Muscle of leg (tissue), 16 donors: ENCODE measurements at places on chromosomes 3 and 15. TPM values are rescaled to one million over a fixed set of nuclear protein-coding genes. Genes with fewer than 3 reads are reported as not detected.

ADAM10 gene
- 62.2 TPM for total RNA-seq

SMAD6 gene
- total RNA-seq: 5.4 TPM

KCNAB1 gene
- 4.3 TPM for total RNA-seq

TP63 gene
- total RNA-seq: 7.0 TPM

GRCh38 chr3:136954251-136954650 is 3.5 kb upstream of the IL20RB start:
- H3K36me3 ChIP-seq: peaks cover 2% of the 10 kb centered on the region
- no peak overlapping the region for H3K4me3 ChIP-seq
- H3K4me1 ChIP-seq: no peaks in the 10 kb centered on the region
- no peak overlapping the region for H3K27ac ChIP-seq

DNA sequence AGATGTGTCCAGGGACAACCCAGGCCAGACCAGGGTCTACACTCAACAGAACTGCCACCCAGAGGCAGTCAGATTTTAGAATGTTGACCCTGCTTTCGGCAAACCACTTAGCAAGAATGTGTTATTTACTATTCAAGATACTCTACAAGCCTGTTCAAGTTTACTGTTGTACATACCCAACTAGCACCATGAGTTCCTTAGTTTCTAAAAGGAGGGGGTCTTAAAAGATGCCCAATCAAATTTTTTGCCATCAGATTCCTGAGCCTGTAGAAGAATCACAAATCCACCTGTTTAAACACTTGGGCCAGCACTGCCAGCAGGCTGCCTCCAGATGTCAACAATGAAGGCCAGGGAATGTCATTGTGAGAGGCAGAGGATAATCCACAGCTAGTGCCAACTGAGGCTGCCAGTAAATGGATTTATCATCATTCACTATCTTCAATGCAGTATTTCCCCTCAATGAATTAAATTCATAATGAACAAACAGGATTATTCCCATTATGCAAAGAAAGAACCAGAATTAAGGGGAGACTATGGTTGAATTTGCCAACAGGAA is 43.5 kb upstream of the SNRPA1 start:
- H3K27ac ChIP-seq: no peak overlapping the region
- H3K36me3 ChIP-seq: no peaks in the 10 kb centered on the region
- no peak overlapping the region for H3K4me3 ChIP-seq
- H3K4me1 ChIP-seq: no peaks in the 10 kb centered on the region

- DNase-seq: no peak
- H3K4me3 ChIP-seq: no peak overlapping the region
- no peak overlapping the region for H3K27ac ChIP-seq
- peaks cover 6% of the 10 kb centered on the region for H3K36me3 ChIP-seq
These were observed 45.9 kb downstream of the SUMF1 start for GRCh38 chr3:4421121-4421520.

DNA sequence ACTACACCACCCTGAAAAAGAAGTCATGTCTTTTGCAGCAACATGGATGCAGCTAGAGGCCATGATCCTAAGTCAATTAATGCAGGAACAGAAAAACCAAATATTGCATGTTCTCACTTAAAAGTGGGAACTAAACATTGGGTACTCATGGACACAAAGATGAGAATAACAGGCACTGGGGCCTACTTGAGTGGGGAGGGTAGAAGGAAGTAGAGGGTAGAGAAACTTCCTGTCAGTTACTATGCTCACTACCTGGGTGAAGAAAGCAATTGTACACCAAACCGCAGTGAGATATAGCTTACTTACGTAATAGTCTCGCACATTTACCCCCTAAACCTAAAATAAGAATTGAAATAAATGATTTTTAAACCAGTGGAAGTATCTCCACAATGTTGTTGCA is 480.5 kb upstream of the ARRDC4 start:
- no peaks in the 10 kb centered on the region for H3K27me3 ChIP-seq
- no peak for DNase-seq
- H3K27ac ChIP-seq: no peak overlapping the region
- H3K4me3 ChIP-seq: no peak overlapping the region
- no peaks in the 10 kb centered on the region for H3K36me3 ChIP-seq
- no peaks in the 10 kb centered on the region for H3K4me1 ChIP-seq

GRCh38 chr3:284322-284721 is 87.8 kb downstream of the CHL1 start:
- H3K4me1 ChIP-seq: no peaks in the 10 kb centered on the region
- H3K27ac ChIP-seq: no peak overlapping the region

DNA sequence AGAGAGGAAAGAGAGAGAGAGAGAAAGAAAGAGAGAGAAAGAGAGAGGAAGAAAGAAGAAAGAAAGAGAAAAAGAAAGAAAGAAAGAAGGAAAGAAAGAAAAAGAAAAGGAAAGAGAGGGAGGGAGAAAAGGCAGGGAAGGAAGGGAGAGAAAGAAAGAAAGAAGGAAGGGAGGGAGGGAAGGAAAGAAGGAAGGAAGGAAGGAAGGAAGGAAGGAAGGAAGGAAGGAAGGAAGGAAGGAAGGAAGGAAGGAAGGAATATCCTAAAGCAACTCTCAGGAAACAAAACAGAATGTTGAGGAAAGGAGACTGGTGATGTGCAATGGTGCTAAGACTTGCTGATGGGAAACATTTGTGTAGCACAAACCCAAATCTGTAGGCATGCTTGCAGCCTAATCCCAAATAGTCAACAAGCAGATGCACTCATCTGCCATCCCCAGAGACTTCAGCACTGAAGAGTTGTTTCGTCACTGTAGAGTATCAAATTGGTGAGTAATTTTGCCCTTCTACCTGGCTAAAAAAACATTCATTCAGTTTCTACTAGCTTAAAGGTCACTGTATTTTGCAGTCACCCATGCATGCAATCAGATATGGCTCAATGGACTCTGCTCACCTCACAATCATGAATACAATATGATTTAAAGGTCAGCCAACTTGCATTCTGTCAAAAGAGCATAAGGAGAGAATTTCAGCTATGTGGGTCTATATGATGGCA is 480.3 kb downstream of the FGF12 start:
- H3K36me3 ChIP-seq: no peaks in the 10 kb centered on the region
- no peak for DNase-seq
- no peaks in the 10 kb centered on the region for H3K27me3 ChIP-seq
